ENCODE measurements at places on chromosomes 3 and 15.

DNA sequence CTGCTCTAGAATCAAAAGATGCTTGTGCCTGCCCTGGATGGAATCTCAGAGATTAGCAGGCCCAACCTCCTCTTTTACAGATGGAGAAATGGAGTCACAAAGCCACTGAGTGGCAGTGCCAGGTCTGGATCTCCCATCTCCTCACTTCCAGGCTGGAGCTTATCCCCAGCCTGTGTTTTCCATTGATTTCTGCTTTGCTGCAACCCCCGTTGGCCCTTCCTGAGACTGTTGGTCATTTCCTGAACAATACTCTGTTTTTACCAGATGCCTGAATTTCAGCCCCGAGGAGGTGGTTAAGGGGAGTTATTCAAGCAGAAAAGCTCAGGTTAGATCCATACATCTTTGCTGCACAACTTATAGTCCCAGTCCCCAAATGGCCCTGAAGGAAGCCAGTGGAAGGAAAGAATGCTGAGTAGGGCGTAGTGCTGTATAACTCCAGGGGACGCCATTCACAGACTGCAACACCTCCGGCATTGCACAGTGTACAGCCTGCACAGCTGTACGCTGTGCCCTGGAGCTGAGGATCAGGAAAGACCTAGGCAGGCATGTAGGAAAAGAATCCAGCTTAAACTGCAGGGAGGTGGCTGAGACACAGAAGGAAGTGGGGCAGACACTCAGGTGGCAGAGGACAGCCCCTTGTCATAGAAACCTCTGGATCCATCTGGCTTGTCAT is 77.5 kb downstream of the RPLP1 start:
- DNase-seq, result no peak

DNA sequence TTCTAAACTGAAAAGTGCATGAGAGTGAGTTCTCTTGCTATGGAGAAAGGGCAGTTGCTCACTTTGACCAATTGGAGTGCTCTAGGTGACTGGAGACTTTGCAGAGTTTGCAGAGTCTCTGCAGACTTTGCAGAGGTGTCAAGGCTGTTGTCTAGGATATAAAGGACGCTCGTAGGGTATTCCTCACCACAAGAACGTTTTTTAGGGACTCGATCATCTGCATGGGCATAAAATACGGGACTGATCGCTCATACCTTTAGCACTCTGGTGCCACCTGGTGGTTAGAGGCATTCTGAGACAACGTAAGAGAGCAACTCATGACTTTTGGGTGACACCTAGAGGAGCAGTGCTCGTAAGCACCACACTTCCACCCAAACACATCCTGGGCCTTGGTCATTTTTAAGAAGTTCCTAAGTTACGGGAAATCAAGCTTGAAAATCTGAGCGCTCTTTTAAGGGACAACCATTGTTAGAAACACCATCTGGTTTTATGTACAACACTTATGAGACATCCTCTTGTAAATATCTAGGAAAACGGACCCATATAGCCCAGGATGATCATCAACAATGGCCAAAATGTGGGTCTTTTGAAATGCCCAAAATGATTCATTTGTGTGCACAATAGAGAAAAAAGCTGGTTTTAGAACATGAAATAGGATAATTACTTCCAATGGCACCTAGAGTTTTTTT is 51.6 kb upstream of the XCR1 start:
- peak; percentile 83 for DNase-seq

GRCh38 chr15:101173233-101174119 is 78.4 kb downstream of the CHSY1 start:
- DNase-seq, result no peak

GRCh38 chr3:195410546-195410945 is 32.3 kb downstream of the ACAP2 start:
- DNase-seq, result no peak

GRCh38 chr3:4588466-4588865 is 95.3 kb downstream of the ITPR1 start:
- DNase-seq, result peak; percentile 83

- DNase-seq, result no peak
Measured at GRCh38 chr3:62554264-62554799, 181.0 kb upstream of the FEZF2 start.

- no peak for DNase-seq
Measured at GRCh38 chr3:158775426-158776410, 26.1 kb upstream of the MFSD1 start.

GRCh38 chr3:118168175-118168574 is 866.5 kb downstream of the IGSF11 start:
- DNase-seq, result no peak
